Eye (tissue), 1 donor: ENCODE measurements at places on chromosomes 1 and 21.

- DNase-seq: peak; percentile 7
Observed at GRCh38 chr1:160637821-160638539, 8.9 kb downstream of the SLAMF1 start.

- DNase-seq: no peak
Observed at GRCh38 chr21:45582128-45582527, 39.9 kb upstream of the SLC19A1 start.

DNA sequence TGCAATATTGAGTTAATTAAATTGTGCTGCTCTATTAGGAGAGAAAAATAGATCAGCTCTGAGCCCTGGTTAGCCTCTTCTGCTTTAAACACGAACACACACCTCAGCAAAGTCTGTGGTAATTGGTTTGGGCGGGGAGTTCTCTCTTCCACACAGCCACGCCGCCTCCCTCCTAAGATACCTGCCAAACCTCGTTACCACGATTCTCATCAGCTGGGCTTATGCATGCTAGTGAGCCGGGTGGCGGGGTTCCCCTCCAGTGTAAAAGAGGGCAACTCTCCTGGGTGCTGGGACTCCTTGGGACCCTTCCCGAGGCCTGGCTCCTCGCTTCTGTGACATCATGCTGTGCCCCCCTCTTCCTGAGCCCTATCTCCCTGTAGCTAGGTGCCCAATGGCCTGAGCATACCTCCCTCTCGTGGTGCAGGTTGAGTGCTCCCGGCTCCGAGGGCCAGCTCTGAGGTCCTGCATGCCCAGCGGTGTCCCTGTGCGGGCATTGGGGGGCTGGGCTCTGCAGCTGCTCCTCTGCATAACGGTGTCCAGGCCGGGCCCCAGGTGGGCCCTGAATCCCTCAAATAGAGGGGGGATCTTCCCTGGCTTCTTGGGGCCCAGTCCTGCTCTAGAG, 182.9 kb downstream of the PRDM16 start:
- DNase-seq: peak; percentile 50

- DNase-seq: no peak
Observed at GRCh38 chr21:31599013-31599412, 60.5 kb upstream of the SOD1 start.

DNA sequence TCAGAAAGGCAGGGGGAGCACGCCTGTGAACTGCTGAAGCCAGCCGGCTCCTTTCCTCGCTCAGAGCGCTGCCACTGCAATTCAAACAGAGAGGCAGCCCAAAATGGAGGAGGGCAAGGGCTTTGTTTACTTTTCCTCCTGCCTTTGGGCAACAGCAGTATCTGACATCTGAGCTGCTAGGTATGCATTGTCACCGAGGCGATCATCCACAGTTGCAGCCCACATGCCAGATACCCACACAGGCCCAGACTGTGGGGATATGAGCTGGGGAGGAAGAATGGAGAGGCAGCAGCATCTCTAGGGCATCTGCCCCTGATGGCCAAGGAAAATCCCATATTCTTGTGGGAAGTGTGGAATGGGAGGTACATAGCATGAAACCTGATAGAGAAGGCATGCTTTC, 357.1 kb downstream of the BARHL2 start:
- DNase-seq: no peak

DNA sequence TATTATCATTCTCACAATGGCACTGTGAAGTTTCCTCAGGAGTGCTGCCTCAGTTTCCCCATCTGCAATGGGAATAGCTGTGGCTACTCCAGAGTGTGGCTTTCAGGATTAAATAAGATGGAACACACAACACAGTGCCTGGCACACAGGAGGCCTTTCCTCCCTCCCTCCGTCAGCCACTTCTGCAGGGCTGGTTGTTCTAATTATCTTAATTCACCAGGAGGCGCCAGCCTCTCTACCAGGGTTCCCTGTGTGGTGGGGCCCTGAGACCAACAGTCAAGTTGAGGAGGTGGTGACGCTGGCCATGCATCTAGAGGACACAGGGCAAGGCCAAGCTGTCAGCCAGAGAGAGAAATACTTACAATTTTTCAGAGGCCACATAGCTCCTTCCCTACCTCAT, 6.3 kb upstream of the FOXO6 start:
- DNase-seq: no peak

- DNase-seq: peak; percentile 62
Observed at GRCh38 chr1:38789498-38790169, 69.9 kb downstream of the RRAGC start.

- DNase-seq: no peak
Observed at GRCh38 chr1:13622446-13622845, 38.8 kb downstream of the PDPN start.

DNA sequence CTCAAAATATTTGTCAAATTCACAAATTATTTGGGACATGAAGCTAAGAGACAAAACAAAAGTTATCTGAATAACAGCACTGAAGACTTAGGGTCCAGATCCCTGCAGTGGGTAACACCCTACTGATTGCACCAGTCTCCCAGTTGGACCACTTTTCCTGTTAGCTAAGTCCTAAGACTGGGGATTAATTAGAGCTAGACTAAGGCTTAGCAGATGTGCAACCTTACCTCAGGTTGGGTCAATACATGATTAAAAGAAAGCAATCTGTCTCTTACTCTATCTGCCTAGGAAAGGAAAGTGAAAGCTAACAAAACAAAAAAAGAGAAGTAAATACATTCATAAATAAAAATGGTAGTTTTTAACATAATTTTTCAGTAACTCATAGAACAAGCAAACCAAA, 737.2 kb upstream of the CHRM3 start:
- DNase-seq: no peak
